ENCODE measurements at places on chromosomes 7 and 10. TPM values are rescaled to one million over a fixed set of nuclear protein-coding genes. Genes with fewer than 3 reads are reported as not detected.
A peak's percentile ranks its signal among the peaks of the same experiment; 100 is the strongest.

Gene ACBD7
- total RNA-seq: 0.61 TPM

Gene GPER1
- total RNA-seq: 7.2 TPM

Gene SOSTDC1
- 7.1 TPM for total RNA-seq

Gene SLC39A12
- total RNA-seq: 0.08 TPM

Gene MDFIC
- total RNA-seq: 10.9 TPM

Gene MRPS17
- 14.7 TPM for total RNA-seq

- peak; percentile 17 for DNase-seq
These were observed 6.6 kb downstream of the ADRA2A start for GRCh38 chr10:111083222-111084095.

GRCh38 chr10:34480345-34480744 is 334.8 kb downstream of the PARD3 start:
- peak; percentile 40 for DNase-seq

GRCh38 chr7:31763548-31763947 is 76.5 kb downstream of the PPP1R17 start:
- DNase-seq: no peak

GRCh38 chr10:24938076-24938475 is 14.3 kb downstream of the PRTFDC1 start:
- DNase-seq: no peak

DNA sequence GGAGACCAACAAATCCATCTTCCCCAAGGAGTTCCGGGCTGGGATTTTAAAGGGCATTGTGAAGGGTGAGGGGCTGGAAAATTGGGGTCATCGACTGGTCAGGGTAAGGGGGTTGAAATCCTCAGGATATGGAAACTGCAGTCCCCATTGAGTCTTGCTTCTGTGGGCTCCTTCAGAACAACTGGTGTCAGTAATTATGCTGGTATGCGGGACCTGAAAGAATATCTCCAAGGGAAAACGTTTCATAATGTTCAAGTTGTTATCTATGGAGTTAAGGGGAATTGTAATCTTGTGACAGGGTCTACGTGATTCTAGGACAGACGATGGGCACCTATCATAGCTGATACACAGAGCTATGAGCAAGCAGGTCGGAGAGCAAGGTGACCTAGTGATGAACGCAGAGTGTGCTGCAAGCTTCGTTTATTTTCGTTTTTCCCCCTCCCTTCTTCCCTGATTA is 494 bp upstream of the RHBDD2 start:
- no peak for DNase-seq

DNA sequence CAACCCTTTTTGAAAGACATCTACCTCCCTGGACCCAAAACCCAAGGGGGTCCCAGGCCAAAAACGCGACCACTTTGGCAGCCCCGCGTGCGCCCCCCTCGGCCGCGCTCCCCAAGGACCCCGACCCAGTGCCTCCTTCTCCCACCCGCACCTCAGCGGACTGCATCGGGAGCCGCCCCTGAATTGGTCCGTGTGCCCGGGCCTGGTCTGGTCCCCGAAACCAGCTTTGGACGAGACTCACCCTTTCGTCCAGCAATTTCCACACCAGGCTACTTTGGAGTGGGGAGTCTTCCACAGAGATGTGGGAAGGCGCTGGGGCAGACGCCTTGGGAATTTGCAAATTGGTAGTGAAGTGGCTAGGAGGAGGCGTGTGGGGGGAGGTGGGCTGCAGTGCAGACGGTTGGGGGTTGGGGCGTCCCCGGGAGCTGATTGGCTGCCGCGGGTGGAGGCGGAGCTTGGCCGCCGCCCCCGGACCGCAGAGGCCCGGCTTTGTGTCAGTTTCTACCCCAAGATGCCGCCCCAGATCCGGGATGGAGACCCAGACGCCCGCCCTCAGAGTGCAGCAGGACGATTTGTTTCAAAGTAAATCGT is 16.9 kb downstream of the TCAF1 start:
- peak; percentile 35 for DNase-seq

- no peak for DNase-seq
These were observed 79.0 kb upstream of the NFE2L3 start for GRCh38 chr7:26073041-26073440.

GRCh38 chr7:131517218-131517923 is 39.1 kb downstream of the PODXL start:
- no peak for DNase-seq

All from left colon (tissue), 2 donors.